Muscle of leg (tissue), 16 donors: ENCODE measurements at places on chromosomes 12 and 14. TPM values are rescaled to one million over a fixed set of nuclear protein-coding genes. Genes with fewer than 3 reads are reported as not detected.

The IFNG-AS1 gene
- 0.31 TPM for total RNA-seq

The SLC17A8 gene
- 0.35 TPM for total RNA-seq

DNA sequence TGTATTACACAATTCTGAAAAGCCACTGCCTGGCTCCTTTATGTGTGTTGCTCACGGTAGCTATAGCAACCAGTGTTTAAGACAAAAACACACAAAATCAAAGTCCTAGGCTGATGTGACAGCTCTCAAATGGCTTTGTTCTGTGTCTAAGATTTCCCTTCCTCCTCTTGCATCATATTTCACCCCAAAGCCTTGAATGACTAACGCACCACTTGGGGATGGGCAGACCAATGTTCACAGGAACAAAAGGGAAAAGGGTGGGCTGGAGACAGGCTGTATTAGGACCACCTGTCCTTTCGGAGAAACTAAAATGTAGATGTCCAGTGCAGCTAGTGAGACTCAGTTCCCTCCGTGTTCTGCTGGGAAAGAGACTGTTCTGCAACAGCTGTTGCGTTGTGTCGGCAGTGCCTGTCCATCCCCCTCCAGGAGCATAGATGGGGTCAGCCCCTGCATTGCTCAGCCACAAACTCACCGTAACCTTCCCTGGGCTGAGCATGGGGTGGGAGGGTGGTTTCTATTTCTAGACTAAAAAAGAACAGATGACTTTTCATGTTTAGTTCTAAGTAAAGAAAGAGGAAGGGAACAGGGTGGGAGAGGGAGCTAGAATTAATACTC lies 26.8 kb upstream of the DAAM1 start:
- DNase-seq = peak; percentile 84

- peak; percentile 55 for DNase-seq
Measured at GRCh38 chr14:58171090-58171489, 19.1 kb upstream of the ARMH4 start.

DNA sequence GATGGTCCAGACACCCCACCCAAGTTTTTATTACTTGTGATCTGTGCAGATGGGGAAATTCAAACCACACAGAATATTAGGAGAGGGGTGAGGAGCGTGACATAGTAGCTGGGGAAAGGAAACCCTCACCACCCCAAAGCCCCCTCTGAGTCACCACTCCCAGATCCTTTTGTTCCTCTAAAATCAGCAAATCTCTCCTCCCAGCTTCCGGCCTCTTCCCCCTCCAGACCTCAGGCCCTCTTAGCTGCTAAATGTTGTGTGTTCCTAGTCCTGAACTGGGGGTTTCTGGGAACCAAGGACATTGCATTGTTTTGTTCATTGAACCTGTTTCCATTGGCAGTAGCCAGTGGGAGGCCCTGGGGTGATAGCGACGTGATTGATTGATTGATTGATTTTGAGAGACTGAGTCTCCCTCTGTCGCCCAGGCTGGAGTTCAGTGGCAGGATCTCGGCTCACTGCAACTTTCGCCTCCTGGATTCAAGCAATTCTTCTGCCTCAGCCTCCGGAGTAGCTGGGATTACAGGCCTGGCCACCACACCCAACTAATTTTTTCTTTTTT lies 5.9 kb upstream of the ORAI1 start:
- peak; percentile 27 for DNase-seq
